ENCODE measurements at places on chromosomes 1 and 21.

- DNase-seq, result no peak
Observed at GRCh38 chr1:150012611-150013010, 2.1 kb upstream of the OTUD7B start.

DNA sequence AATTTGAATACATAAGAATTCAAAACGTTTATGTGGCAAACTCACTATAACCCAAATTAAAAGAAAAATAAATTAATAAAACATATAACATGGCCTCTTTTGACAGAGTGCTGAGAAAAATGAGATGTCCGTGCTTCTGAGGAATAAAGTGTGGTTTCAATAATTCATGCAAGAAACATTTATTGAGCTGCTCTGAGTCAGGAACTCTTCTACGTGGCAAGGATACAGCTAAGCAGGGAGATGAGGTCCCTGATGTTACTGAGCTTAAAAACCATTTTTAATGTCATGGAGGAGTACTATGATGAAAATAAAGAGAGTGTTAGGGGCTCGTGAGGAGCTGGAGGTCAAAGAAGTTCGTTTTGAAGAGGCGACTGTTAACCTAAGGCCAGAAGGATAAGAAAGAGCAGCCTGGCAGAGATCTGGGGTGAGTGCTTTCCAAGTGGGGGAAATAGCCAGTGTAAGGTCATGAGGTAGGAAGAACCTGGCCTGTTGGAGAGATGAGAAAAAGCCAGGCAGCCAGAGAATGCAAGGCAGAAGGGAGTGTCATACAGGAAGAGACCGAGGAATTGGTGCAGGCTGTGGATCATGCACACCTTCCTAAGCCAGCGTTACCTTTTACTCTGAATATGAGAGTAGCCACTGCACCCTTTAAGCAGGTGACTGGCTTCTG lies 182.2 kb upstream of the DUSP10 start:
- DNase-seq, result no peak

GRCh38 chr1:115976921-115977498 lies 697 bp downstream of the SLC22A15 start:
- DNase-seq, result no peak

DNA sequence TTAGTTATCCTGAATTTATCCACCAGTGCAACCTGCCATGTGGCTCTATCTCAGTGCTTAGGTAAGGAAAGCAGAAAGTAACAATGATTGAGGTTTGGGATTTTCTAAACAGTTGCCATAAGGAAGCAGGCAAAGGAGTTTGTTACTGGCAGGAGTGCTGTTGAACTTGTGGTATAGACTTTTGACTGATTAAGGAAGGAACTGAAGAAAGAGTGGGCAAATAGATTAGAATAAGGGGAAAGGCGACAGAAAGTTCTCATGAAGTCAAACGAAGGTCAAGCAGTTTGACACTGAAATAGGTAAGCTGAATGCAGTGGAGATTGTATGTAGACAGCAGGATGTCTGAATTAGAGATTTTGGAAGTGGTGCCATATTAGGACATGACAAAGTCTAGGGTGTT lies 24.2 kb upstream of the CR2 start:
- DNase-seq, result no peak

- no peak for DNase-seq
Observed at GRCh38 chr1:65493802-65494201, 73.3 kb downstream of the LEPR start.

DNA sequence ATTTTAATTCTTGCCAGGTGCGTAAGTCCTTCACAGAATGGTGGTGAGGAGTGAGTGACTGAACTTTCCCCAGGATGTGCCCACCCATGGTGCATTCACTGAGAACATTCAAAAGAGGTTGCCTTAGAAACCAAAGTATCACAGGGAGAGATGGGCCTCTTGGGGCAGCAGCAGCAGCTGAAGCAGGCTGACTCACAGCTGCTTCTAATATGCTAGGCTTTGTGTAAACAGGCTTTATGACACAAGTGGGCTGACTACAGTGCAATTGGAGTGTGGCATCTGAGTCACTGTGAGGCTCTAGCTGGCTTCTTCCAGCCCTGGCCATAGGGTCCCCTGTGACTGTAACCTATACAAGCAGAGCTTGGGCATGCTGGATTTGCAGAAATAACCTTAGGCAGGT lies 12.6 kb downstream of the PIGP start:
- peak; percentile 44 for DNase-seq

GRCh38 chr1:80218112-80218511 lies 1211.6 kb upstream of the ADGRL4 start:
- DNase-seq, result no peak

Measured in activated CD4-positive, alpha-beta T cell treated with anti-CD3 and anti-CD28 coated beads for 48 hours (primary cell).